ENCODE measurements at places on chromosomes 13 and 19.

DNA sequence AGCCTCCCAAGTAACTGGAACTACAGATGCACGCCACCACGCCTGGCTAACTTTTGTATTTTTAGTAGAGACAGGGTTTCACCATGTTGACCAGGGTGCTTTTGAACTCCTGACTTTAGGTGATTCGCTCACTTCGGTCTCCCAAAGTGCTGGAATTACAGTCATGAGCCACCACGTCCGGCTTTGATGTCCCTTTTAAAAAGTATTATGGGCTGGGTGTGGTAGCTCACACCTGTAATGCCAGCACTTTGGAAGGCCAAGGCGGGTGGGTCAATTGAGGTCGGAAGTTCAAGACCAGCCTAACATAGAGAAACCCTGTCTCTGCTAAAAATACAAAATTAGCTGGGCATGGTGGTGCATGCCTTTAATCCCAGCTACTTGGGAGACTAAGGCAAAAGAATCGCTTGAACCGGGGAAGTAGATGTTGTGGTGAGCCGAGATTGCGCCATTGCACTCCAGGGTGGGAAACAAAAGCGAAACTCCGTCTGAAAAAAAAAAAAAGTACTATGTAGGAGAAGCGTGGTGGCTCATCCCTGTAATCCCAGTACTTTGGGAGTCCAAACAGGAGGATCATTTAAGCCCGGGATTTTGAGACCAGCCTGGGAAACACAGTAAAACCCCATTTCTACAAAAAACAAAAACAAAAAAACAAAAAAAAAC lies 22.8 kb upstream of the ERVV-1 start:
- no peak for DNase-seq

- DNase-seq, result no peak
Observed at GRCh38 chr13:98310485-98311199, 133.6 kb upstream of the RNF113B start.

DNA sequence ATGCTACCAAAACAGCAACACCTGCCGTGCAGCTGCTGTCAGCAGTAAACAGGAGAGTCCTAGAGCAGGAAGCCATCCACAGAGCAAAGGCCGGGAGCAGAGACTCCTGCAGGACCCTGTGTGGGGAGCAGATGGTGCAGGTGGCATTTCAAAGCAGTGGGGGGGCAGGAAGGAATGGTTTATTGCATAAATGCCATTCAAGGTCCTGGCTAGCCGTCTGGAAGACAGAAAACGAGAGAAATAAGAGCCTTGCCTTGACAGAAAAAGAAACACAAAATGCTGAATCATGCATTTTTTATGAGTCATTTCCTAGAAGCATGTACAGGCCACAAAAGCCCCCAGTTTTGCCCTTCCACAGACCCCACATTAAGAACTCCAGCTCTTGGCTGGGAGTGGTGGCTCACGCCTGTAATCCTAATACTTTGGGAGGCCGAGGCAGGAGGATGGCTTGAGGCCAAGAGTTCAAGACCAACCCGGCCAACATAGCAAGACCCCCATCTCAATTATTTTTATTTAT lies 5.4 kb downstream of the RSPH6A start:
- DNase-seq, result no peak

DNA sequence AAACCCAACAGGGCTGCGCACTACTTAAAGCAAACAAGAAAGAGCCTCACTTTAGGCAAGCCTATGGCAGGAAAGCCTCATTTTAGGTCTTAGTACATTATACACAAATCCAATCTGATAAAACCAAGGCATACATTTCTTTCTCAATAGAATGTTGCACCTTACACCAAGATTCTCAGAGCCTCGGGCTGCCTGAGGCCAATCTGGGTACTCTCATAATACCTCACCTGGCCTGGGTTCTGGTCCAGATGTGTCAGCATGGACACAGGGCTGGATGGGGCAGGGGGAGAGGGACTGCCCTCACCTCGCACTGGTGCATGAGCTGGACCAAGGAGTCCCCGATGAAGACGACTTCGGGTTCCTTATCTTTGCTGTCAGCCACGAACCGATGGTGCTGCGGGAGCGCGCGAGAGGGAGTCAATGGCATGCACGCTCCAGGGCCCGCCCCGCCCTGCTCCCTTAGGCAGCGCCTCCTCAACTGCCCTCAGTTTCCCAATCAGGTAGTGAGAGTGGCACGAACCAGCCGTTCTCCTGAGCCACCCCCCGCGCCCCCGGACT lies at the start of gene PRR19:
Gene PRR19, plus strand, starts transcription at position 487 of the 558 bp plus-strand sequence. CDS start 7,453 bp downstream, outside the sequence.
- no peak for DNase-seq

- no peak for DNase-seq
Observed at GRCh38 chr13:40657951-40658350, 8.5 kb downstream of the FOXO1 start.
